Central memory CD8-positive, alpha-beta T cell (primary cell): ENCODE measurements at places on chromosomes 6 and 20.
A peak's percentile ranks its signal among the peaks of the same experiment; 100 is the strongest.

DNA sequence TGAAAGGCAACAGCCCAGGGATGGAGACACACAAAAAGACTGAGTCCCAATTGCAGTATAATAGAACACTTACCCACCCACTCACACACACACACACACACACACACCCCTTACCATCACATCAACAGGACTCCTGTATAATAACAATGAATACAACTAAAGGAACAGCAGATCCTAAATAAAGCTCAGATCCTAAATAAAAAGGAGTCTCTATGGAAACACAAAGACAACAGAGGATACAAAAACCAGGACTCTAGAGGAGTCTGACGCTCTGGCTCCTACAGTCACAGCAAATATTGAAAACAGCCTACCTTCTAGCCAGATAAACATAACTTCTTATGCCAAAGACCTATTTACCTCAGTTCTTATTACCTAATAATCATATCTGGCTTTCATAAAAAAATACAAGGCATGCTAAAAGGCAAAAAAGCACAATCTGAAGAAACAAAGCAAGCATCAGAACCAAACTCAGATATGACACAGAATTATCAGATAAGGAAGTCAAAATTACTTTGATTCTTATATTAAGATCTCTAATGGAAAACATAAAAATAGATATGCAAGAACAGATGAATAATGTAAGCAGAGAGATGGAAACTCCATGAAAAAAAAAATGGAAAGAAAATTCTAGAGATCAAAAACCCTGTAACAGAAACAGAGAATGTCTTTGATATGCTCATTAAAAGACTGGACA, 134.9 kb downstream of the MMUT start:
- H3K36me3 ChIP-seq, result no peaks in the 10 kb centered on the region
- no peak for DNase-seq
- H3K27ac ChIP-seq, result no peak overlapping the region
- H3K27me3 ChIP-seq, result no peaks in the 10 kb centered on the region

- H3K4me1 ChIP-seq, result no peaks in the 10 kb centered on the region
- peaks cover 37% of the 10 kb centered on the region for H3K27me3 ChIP-seq
- DNase-seq, result no peak
- no peak overlapping the region for H3K27ac ChIP-seq
- no peaks in the 10 kb centered on the region for H3K36me3 ChIP-seq
These were observed 147.8 kb downstream of the PHACTR3 start for GRCh38 chr20:59752101-59752586.

- no peak overlapping the region for H3K4me3 ChIP-seq
- no peak for DNase-seq
These were observed 10.7 kb upstream of the TP53INP2 start for GRCh38 chr20:34693414-34693813.

DNA sequence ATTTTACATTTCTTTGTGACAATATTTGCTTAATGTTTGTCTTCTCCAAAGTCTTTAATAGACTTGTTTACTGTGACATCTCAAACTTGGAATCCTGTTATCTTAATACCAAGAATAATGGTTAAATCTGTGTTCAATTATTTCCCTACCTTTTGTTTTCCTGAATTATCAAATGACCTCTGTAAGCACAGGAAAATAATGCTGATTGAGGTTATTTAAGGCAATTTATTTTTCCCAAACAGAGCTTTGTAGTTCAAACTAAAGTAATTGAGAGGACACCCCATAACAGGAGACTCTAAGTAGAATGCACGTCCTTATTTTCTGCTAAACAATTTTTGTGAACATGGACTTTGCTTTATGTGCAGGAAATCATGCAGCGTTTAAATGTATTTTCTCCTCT, 195.0 kb downstream of the BTBD3 start:
- H3K36me3 ChIP-seq, result no peaks in the 10 kb centered on the region
- H3K4me1 ChIP-seq, result no peaks in the 10 kb centered on the region
- H3K27ac ChIP-seq, result no peak overlapping the region

- no peak overlapping the region for H3K4me3 ChIP-seq
- no peaks in the 10 kb centered on the region for H3K36me3 ChIP-seq
- no peak overlapping the region for H3K27ac ChIP-seq
- DNase-seq, result no peak
- peaks cover 44% of the 10 kb centered on the region for H3K27me3 ChIP-seq
These were observed 131.2 kb downstream of the SH3BGRL2 start for GRCh38 chr6:79762370-79762769.

GRCh38 chr6:159125014-159125609, 44.1 kb upstream of the FNDC1 start:
- no peaks in the 10 kb centered on the region for H3K27me3 ChIP-seq
- no peak for DNase-seq
- no peak overlapping the region for H3K4me3 ChIP-seq
- no peaks in the 10 kb centered on the region for H3K4me1 ChIP-seq

- peaks cover 58% of the 10 kb centered on the region for H3K4me1 ChIP-seq
- H3K27ac ChIP-seq, result peak overlapping the region; percentile 94
- peaks cover 38% of the 10 kb centered on the region for H3K36me3 ChIP-seq
These were observed 27.8 kb downstream of the FYN start for GRCh38 chr6:111845441-111845871.

DNA sequence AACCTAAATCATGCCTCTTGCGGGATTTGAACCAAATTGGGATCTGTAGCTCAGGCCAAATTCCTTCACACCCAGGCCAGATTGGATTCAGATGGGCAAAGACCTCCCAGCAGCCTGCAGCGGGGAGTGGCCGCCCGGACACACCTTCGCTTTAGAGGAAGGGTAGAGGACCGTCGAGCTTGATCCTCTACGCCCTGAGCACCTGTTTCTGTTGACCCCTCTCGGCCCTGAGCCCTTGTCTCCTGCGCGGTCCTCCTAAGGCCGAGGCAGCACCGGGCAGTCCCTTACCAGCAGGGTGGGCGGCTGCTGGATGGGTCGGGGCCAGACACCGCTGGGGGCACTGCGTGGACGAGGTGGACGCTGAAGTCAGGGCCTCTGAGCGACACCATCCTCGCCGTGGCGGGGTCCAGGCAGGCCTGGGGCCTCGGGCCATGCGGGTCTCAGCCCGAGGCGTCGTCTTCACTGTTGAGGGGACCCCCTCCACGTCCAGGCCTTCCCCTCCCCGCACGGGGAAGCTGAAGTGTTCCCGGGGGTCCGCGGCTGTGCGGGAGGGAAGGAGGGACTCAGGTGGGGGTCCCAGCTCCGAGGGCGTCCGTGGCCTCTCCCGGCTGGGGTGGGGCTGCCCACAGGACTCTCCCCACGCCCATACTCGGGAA, 114.8 kb downstream of the SMOC2 start:
- no peak overlapping the region for H3K27ac ChIP-seq
- H3K27me3 ChIP-seq, result no peaks in the 10 kb centered on the region
- no peak overlapping the region for H3K4me3 ChIP-seq
- no peaks in the 10 kb centered on the region for H3K36me3 ChIP-seq

GRCh38 chr20:20407891-20408805, 40.2 kb downstream of the INSM1 start:
- DNase-seq, result no peak
- no peak overlapping the region for H3K27ac ChIP-seq
- no peaks in the 10 kb centered on the region for H3K4me1 ChIP-seq
- H3K36me3 ChIP-seq, result peaks cover 3% of the 10 kb centered on the region
- H3K4me3 ChIP-seq, result no peak overlapping the region

DNA sequence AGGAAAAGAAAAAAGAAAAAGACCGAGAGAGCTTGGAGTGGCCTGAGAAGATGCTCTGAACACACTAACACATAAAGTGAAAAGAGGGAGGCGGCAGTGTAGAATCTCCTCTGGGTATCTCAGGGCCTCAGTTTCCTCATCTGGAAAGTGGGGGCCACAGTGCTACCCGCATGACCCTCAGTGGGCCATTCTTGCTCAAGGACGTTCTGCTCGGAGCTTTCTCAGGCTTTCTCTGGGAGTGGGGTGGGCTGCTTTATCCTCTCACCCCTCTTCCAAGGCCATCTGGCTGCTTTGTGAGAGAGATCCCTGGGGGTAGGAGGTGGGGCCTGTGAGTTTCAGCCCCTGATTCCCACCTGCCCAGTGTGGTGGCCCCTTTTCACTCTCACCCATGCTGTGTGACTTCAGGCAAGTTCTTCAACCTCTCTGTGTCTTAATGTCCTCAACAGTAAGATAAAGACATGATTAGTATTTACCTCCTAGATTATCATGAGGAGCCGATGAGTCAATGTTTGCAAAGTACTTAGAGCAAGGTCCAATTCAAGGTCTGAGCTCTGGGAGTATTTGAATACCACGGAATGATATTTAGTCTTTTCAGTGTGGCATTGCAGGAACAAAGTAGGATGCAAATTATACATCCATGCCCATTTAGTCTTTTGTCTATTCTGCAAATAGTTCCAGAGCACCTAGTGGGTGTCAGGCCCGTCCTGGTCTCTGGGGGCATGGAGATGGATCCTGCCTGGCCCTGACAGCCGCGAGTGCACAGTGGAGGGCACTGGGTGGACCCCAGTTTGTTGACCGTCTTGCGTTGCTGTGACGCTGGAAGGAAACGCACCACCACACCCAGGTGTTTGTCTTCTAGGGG, 34.3 kb downstream of the SRC start:
- H3K27ac ChIP-seq, result no peak overlapping the region
- peaks cover 20% of the 10 kb centered on the region for H3K4me1 ChIP-seq
- H3K27me3 ChIP-seq, result no peaks in the 10 kb centered on the region

DNA sequence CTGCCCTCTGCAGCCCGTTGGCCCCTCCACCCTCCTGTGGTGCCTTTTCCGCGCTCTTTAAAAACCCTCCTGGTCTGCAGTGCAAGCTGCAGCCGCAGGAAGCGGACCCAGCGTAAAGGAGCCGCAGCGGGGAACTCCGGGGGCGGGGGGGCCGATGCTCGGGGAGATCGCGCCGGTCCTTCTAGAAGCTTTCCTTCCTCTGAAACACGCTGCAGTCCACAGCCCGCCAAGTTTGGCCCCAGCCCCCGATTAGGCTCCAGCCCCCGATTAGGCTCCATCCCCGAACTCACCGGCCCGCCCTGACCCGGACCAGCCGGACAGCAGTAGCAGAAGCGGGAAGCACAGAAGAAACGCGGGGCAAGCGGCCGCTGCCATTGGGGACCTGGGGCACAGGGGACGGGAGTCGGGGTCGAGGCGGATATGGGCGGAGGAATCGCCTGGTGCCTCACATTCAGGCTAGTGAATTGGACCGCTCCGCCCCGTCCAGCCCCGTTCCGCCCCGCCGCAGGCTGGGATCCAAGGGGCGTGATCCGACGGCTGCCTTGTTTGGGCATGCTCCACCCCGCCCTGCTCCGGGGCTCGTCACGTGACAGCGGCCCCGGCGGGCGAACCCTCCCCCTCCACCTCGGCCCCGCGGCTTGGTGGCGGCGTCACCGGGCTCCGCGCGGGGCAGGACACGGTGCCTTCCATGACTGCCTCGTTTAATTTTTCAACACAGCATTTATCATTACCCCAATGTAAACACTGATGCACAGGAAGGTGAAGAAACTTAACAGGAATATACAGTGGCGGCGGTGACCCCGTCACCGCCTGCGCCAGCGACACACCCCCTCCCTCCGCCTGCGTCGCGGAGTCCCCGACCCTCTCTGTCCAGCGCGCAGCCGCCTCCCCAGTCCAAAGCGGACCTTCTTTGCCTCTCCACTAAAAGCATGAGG, 20.3 kb downstream of the RAET1L start:
- peak overlapping the region; percentile 72 for H3K4me3 ChIP-seq
- H3K27ac ChIP-seq, result peak overlapping the region; percentile 63
- H3K27me3 ChIP-seq, result peaks cover 22% of the 10 kb centered on the region
- peak; percentile 74 for DNase-seq
- peaks cover 4% of the 10 kb centered on the region for H3K36me3 ChIP-seq

DNA sequence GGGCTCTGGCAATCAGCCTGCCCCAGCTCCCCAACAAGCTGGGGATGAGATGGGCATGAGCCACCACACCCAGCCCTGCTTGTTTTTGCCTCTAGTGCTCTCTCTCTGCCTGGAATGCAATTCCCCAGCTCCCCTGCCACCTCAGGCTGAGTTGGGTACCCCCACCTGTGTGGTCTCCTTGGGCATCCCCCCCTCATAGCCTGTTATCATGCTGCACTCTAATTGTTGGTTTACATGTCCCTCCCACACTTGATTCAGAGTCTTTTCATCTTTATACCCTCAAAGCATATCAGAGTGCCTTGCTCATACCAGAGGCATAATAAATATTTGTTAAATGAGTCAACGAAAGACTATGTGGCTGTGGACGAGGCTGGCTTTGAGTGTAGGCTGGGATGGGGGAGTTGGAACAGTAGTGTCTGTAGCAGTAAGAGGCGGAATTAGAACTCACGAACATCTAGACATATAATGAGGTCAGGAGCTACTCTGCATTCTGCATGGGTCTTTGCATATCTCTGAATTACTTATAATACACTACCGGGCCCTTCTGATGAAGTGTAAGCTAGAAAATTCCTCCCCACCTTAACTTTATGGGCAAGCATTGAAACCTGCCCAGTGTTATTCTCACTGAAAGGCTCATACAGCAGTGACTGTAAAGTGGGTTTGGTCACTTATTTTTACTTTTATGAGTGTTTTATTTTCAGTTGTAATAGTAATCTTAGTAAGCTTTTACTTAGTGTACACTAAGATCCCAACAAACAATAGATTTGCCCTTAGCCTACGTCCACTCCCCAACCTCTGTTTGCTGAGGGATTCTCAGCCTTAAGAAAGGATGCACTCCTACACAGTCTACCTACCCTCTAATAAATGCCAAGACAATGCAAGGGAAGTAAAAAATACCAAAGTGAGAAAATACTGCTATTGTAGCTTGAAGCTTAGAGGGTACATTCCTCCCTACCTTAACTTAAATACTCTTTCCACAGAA, 58.7 kb downstream of the EDN1 start:
- H3K36me3 ChIP-seq, result no peaks in the 10 kb centered on the region
- peaks cover 21% of the 10 kb centered on the region for H3K27me3 ChIP-seq
- H3K4me1 ChIP-seq, result no peaks in the 10 kb centered on the region
- H3K4me3 ChIP-seq, result no peak overlapping the region
- H3K27ac ChIP-seq, result peak overlapping the region; percentile 84

- no peak for DNase-seq
- peaks cover 2% of the 10 kb centered on the region for H3K36me3 ChIP-seq
- H3K4me1 ChIP-seq, result peaks cover 5% of the 10 kb centered on the region
- H3K27ac ChIP-seq, result no peak overlapping the region
- H3K27me3 ChIP-seq, result peaks cover 93% of the 10 kb centered on the region
These were observed 2.4 kb downstream of the DSP start for GRCh38 chr6:7543789-7544424.

DNA sequence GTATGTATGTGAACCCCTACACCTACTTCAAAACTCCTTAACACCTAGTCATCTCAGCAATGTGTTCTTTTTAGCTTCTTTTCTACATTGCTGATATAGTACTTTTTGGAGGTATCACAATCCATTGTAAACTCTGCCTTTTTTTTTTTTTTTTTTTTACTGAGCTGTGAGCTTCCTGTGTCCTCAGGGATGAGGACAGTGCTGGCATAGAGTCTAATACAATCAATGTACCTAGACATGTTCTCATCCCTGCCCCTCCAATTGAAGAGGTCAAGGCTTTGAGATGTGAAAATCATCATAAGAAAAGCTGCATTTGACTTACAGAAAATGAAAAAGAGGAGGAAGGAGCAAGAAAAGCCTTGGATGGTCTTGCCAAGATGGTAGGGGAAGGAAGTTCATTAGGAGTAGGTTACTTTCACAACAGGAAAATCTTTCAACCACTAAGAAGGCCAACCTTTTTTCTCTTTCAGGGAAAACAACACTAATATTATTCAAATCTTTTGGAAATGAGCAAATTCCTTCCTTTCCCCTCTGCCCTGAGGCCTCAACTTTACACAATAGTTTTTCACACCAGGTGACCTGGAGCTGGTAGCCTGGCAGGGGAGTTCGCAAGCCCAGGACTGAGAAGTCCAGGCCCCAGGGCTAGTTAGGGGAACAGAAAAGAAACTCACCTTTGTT, 2.8 kb upstream of the JARID2 start:
- DNase-seq, result no peak
- peaks cover 21% of the 10 kb centered on the region for H3K4me1 ChIP-seq
- H3K27ac ChIP-seq, result no peak overlapping the region
- no peak overlapping the region for H3K4me3 ChIP-seq
- H3K36me3 ChIP-seq, result peaks cover 18% of the 10 kb centered on the region
